ENCODE measurements at places on chromosomes 12 and 14. TPM values are rescaled to one million over a fixed set of nuclear protein-coding genes. Genes with fewer than 3 reads are reported as not detected.

GRCh38 chr14:31568671-31569070, 7.5 kb downstream of the NUBPL start:
- DNase-seq, result no peak

- DNase-seq, result no peak
Observed at GRCh38 chr14:73027984-73028383, 1.1 kb upstream of the ZFYVE1 start.

GRCh38 chr12:105330931-105331804, 677 bp downstream of the C12orf75 start:
- peak; percentile 18 for DNase-seq

- no peak for DNase-seq
Observed at GRCh38 chr14:44180975-44181374, 326.1 kb downstream of the FSCB start.

DNA sequence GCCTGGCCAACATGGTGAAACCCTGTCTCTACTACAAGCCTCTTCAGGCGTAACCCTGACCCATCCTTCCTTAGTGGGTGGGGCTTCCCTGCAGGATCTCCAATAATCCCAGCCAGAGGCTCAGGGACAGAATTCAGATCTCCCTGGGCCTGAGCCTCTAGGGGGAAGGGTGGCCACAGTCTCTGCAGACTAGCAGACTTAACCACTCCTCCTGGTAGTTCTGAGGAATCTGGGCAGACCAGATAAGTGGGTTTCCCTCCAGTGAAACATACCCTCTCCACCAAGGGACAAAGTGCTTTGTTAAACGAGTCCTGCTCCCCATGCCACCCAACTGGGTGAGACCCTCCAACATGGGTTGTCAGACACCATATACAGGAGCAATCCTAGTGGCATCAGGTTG, 36.6 kb upstream of the TRIM9 start:
- DNase-seq, result no peak

DNA sequence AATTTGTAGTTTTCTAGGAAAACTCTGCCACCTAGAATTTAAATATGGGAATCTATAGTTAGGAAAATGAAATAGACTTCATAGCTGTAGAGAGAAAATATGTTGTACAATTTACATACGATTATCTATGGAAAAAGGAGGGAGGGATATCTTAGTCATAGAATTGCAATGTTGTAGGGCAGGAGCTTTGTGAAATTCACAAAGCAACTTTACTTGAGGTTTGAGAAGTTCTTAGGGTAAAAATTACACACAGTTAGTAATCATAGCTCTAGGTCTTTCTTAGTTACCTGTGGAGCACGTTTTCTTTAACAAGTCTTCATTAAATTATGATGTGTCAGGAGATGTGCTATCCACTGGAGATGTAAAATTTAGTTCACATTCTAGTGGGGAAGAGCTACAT, 61.4 kb upstream of the DBX2 start:
- no peak for DNase-seq

DNA sequence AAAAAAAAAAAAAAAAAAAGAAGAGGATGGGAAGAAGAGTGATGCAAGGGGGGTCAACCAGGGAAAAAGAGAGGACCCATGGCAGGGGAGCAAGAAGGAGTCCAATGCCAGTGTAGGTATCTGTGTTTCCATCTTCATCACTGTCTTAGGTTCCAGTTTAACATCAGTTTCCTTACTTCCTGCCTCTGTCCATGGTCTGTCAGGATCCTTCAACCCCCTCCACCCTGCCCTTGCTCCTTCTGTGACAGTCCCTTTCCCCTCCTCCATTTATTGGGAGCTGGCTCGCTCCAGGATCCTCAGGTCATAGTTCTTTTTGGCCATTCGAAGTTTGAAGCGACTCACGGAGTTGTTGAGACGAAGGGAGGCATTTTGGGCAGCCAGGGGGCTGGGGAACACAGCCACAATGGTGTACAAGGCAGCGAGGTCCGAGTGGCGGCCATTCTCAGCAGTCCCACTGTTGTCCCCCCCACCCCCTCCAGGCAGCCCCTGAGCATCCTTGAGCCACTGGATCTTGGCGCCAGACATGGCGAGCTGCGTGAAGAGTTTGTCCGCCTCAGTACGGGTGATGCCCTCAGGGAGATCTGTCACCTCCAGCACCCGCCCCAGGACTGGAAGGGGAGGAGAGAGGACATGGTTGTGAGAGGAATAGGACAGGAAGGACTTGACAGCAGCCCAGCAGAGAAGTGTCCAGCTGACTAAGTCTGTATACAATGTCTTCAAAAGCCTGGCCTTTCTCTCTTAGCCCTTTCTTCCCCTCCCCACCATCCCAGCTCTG, 3.7 kb upstream of the STAC3 start:
- DNase-seq, result no peak

DNA sequence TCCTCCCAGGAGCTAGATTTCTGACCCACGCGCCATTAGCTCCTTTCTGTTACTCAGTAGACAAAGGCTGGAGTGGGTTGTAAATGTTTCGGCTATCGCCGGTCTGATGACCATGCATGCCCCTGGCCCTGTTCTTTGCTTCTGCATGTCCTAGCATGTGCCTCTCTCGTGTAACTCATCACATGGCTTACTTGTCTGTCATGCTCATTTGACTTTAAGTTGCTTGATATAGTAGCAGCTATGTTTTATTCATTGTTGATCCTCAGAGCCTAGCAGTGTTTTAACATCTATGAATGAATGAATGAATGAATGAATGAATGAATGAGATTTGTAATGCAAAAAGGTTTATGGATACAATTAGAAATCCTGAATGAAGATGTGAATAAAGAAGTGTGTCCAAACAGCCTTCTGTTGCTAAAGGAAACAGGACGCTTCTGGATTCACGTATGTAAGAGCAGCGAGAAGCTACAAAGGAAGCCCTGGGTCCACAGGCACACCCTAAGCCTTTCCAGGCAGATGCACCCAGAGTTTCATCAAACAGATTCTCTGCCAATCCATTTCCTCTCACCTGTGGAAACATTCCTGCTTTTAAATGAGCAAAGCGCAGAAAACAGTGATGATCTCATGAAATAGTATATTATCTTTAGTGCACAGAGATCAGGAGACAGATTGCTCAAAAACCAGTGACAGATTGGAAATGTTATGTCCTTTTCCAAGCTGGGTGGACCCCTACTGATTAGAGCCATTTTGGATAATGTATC, 3.4 kb downstream of the GSG1 start:
- DNase-seq, result no peak

DNA sequence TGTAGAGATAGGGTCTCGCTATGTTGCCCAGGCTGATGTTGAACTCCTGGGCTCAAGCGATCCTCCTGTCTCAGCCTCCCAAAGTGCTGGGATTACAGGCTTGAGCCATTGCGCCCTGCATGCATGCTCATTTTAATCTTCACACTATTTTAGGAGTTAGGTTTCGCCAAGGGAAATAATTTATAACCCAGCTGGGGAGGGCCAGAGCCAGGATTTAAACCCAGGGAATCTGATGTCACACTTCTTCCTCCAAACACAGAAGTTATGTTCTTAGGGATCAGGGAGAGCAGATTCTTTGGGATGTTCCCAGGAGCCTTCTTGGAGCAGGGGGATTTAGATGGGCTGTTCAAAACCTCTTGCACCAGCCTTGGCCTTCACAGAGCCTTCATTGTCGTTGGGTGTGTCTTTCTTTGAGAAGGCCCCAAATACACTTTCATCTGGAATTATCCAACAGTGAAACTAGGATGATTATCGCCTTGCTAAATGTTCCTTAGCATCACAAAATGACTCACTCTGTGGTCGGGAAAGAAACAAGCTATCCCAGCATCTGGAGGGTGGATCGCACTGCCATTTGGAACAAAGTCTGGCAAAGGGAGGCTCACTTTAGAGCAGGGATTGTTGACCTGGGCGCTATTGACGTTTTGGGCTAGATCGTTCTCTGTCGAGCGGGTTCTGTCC, 8.2 kb upstream of the PPP1CC start:
- no peak for DNase-seq

DNA sequence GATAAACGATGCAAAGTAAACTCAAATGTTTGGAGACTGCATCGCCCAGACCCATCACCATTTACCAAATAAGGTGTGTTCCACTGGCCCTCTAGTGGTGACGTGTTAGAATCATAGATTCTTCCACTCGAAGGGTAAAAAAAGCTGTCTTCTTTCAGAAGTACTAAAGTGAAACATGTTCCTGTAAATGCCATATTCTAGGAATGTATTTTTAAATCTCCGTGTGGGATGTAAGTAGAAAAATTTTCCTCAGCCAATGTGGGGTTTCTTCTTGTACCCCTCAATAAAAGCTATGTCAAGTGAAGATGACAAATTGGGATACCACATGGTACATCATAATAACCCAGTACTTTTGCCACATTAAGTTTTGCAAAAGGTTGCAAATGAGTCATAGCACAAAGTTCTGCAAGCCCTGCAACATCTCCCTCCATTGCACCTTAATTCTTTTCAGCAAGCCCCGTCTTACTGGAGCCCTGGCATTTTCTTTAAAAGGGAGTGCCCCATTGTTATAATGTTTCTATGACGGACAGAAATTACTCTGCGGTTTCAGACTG, 100.8 kb downstream of the CCER1 start:
- DNase-seq, result peak; percentile 8

DNA sequence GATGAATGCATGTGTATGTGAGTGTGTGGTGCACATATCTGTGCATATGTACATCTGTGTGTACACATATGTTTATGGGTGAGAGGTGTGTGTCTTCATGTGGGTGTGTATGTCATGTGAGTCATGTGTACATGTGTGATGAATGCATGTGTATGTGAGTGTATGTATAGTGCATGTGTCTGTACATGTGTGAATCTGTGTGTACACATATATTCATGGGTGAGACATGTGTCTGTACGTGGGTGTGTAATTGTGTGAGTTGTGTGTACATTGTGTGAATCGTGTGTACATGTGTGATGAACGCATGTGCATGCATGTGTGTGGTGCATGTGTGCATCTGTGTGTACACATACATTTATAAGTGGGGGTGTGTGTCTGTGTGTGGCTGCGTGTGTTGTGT, 146.9 kb upstream of the TMEM132C start:
- DNase-seq, result no peak

DNA sequence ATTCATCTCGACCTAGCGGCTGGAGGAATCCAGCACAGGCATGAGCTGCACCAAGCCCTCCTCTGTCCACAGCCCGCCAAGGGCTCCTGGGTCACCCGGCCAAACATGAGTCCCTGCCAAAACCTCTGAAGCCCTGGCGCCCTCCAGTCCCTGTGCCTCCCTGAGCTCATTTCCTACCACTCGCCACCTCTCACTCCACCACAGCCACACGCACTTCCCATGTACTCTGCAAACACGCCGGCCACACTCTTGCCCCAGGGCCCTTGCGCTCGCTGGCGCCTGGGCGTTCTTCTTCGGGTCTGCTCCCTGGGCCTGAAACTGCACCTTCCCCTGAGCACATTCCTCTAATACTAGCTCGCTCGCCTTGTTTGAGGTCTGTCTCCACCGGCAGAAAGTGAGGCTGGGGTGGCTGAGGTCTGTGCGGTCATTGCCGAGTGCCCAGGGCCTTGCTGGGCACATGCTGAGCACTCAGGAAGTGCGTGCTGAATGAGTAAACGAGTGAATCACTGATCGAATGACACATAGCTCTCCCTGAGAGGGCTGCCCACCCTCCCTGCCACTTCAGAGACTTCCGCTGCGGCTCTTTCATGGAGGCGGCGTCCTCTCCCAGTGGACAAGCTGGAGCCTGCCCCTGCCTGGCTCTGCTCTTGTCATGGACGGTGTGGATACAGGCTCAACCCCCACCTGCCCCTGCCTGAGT, 33.7 kb upstream of the DLK1 start:
- DNase-seq, result no peak

- peak; percentile 53 for DNase-seq
Observed at GRCh38 chr12:120710031-120710804, at the start of gene UNC119B. TSS of gene UNC119B (plus strand) at chr12:120710458. CDS start at chr12:120710475, 17 bp downstream.

- no peak for DNase-seq
Observed at GRCh38 chr12:124148481-124149273, 146.2 kb upstream of the RFLNA start.

- DNase-seq, result no peak
Observed at GRCh38 chr12:15545334-15545733, 223.0 kb downstream of the PTPRO start.

DNA sequence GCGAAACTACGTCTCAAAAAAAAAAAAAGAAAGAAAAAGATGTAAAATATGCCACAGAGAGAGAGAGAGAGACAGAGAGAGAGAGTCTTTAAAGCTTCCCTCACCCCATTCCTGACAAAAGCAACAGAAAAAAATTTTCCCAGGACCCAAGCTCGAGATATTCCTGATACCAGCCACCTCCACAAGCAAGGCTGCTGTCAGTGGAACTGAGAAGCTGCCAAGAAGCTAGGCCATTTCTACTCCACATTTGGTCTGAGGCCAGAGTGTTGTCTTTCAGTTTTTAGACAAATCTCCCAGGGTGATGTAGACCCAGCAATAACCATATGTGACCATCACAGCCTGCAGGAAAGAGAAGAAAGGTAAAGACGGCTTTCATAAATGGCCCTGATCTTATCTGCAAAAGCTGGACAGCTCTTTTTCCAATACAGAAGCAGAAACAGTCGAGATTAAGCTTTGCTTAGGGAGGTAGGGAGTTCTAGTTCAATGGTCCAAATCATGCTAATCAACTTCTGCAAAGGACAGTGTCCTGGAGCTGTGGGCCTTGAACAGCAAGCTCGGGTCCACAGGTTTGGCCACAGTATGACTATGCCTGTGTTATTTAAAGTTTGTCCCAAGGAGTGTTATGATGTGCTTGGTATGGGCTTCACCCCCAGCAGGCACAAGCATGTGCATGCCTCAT, 130.3 kb upstream of the NUDT4 start:
- no peak for DNase-seq

TMTC2 gene
- 5.1 TPM for total RNA-seq

TAPBPL gene
- 59.4 TPM for total RNA-seq
